ENCODE measurements at places on chromosomes 5 and 9.

DNA sequence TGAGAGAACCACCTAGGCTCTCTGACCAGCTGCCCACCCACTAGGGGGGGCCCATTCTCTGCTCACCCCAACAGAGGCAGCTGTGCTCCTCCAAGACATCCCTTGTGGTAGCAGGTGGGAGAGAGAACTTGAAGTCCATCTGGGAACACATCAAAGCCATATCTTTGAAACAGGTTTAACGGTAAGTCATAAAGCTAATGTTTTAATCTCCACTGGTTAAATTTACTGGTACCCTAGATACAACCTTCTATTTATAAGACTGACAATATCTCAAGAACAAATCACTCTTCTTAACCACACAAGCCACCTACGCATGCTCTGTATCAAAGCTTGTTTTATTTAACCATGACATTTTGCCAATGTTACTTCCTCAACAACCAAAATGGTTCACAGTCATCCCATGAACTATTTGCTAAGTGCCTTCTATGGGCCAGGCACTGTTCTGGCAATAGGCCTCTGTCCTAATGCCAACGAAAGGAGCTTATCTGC is 20.4 kb downstream of the AUH start:
- no peak for DNase-seq

GRCh38 chr9:133855802-133856521 is 117.8 kb upstream of the SARDH start:
- DNase-seq = peak; percentile 98

DNA sequence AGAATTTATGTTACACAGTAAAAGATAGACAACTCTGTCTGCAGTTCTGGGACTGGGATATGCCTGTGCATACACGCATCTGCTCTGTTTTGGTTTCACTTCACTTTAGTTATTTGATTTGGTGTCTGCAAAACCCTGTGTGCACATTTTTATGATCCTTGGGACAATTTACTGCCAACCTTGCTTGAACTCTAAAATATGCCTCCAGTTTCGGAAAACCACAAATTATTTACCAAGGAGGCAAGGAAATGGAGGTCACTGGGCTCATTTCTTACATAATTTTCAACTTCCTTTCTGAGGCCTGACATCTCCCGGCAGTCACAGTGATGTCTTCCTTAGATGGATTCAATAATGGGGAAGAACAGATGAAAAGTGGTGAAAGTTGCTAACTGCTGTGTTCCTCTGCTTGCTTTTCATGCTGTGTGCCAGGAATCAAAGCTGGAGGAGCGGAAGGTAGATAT is 61.2 kb upstream of the TAF11L2 start:
- DNase-seq = no peak

GRCh38 chr5:108373426-108373825 is 8.5 kb downstream of the FBXL17 start:
- DNase-seq = no peak

DNA sequence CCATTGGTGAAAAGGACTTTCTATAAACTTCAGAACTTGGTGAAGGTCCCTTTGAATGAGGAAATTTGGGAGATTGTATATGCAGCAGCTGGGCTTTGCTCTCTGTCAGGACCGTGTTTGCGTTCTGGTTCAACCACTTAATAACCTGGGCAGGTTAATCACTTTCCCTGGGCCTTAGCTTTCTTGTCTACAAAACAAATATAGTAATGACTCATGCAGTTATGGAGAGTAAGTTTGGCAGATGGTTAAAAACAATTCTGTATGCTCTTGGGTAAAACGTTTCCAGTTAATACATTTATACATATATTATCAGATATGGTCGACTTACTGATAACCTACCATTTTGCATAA is 197.0 kb downstream of the ARHGEF28 start:
- peak; percentile 17 for DNase-seq

Data from cardiac muscle cell (in vitro differentiated cells and primary cell).